Subcutaneous adipose tissue (tissue), 4 donors: ENCODE measurements at places on chromosomes 2 and 18. TPM values are rescaled to one million over a fixed set of nuclear protein-coding genes. Genes with fewer than 3 reads are reported as not detected.

IGFBP5 gene
- 403 TPM for total RNA-seq

GPR35 gene
- total RNA-seq: 3.9 TPM

PLCL1 gene
- total RNA-seq: 6.6 TPM

MAPK4 gene
- 0.16 TPM for total RNA-seq

NAT8 gene
- total RNA-seq: not detected

FAM124B gene
- 5.7 TPM for total RNA-seq

LINC00305 gene
- not detected for total RNA-seq

STEAP3 gene
- total RNA-seq: 13.3 TPM

RIT2 gene
- total RNA-seq: not detected

RMDN2 gene
- total RNA-seq: 9.9 TPM

SH3BP4 gene
- total RNA-seq: 28.4 TPM

DNPEP gene
- total RNA-seq: 58.1 TPM

TET3 gene
- 5.8 TPM for total RNA-seq

PSD4 gene
- total RNA-seq: 7.7 TPM

WNT10A gene
- total RNA-seq: not detected

REG3G gene
- total RNA-seq: not detected

RTN4 gene
- total RNA-seq: 464 TPM

EFHD1 gene
- 6.0 TPM for total RNA-seq

GIGYF2 gene
- total RNA-seq: 89.7 TPM

HOXD12 gene
- not detected for total RNA-seq

PSTPIP2 gene
- 6.4 TPM for total RNA-seq

SIX3 gene
- total RNA-seq: not detected

ICOS gene
- 0.19 TPM for total RNA-seq

KATNAL2 gene
- 2.6 TPM for total RNA-seq

REG3A gene
- not detected for total RNA-seq

POTEC gene
- total RNA-seq: not detected

SRD5A2 gene
- under 0.01 TPM for total RNA-seq

ASB18 gene
- not detected for total RNA-seq

ARHGAP28 gene
- total RNA-seq: 8.0 TPM

KIF3C gene
- total RNA-seq: 5.8 TPM

FLACC1 gene
- 0.68 TPM for total RNA-seq

ANKRD30B gene
- total RNA-seq: not detected

MTA3 gene
- 25.8 TPM for total RNA-seq

ADRA2B gene
- 0.33 TPM for total RNA-seq

OTOS gene
- total RNA-seq: not detected

DPP4 gene
- 17.8 TPM for total RNA-seq

SLC4A3 gene
- total RNA-seq: 5.7 TPM

CIB4 gene
- total RNA-seq: not detected
